ENCODE measurements at places on chromosomes 4 and X. TPM values are rescaled to one million over a fixed set of nuclear protein-coding genes. Genes with fewer than 3 reads are reported as not detected.

The NR0B1 gene
- total RNA-seq = not detected

The CENPVL2 gene
- total RNA-seq = not detected

The CT83 gene
- not detected for total RNA-seq

The APLN gene
- total RNA-seq = not detected

The SMR3A gene
- not detected for total RNA-seq

The NWD2 gene
- total RNA-seq = 0.41 TPM

GRCh38 chr4:12304905-12305304 is 876.2 kb upstream of the HS3ST1 start:
- no peak for DNase-seq

DNA sequence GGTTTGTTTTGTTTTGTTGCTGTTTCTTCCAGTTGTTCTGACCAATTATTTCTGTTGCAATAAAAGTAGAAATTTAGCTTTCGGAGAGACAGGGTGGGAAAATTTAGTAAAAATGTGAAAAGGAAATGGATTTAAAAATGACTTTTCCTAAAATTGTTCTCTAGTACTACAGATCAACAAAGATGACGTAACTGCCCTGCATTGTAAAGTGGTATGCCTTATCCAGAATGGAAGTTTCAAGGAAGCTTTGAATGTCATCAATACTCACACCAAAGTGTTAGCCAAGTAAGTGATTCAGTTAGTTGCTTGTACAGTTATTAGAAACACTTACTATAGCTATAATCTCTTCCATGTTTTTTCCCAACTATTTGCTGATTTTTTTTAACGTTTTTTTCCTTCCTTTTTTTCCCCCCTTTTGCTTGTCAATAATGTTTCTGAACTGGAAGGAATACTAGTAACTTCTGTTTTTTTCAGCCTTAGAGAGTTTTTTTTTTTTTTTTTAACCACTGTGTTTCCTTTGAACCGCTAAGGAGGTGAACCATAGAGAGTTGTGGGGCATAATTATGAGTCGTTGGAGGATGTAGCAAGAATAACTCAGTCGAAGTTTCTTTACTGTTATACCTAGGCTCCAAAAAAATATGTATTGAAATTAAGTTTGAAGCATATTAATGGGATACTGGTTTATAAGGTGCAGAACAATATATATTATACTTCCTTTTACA is 2.2 kb downstream of the SRP72 start:
- DNase-seq = no peak

GRCh38 chr4:189440716-189441115 is 500.0 kb upstream of the FRG1 start:
- no peak for DNase-seq

- DNase-seq = no peak
Measured at GRCh38 chr4:95850161-95850560, 10.3 kb downstream of the PDHA2 start.

- no peak for DNase-seq
Measured at GRCh38 chr4:33785843-33786242, 2458.5 kb downstream of the ARAP2 start.

DNA sequence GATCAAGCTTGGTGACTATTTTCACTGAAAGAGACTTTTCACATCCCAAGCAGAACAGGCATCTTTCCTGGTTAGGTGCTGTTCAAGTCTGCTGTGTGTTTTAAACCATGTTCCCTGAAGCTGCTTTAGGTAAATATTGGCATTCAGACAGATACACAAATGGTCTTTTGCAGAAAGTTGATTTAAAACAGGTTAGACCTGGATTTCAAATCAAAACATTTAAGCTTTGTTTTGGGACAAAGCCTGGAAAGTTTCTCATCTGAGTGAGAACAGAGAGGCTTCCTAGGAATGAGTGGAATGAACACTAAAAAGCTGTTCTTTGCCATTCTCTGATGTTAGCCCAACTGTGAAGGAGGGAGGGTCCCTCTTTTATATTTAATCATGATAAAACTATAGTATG is 10.1 kb downstream of the ANXA3 start:
- no peak for DNase-seq

- DNase-seq = peak; percentile 62
Measured at GRCh38 chr4:1241936-1242505, 6.9 kb downstream of the CTBP1 start.

DNA sequence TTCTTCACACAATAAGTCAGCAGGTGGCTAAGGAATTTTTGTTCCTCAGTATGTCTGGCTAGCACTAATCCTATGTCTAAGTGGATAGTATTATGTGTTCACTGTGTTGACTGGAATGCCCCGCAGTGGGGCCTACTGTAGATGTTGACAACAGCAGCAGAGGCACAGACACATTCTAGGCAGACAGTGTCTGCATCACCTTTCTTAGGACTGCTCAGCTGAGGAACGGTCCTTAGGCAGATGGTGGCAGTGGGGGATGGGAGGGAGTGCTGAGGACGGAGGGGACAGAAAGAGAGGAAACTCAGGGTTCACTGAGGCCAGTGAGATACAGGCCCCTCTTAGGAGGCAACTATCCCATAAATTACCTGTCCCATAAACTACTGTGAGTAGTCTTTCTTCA is 44.6 kb upstream of the LEF1 start:
- no peak for DNase-seq

DNA sequence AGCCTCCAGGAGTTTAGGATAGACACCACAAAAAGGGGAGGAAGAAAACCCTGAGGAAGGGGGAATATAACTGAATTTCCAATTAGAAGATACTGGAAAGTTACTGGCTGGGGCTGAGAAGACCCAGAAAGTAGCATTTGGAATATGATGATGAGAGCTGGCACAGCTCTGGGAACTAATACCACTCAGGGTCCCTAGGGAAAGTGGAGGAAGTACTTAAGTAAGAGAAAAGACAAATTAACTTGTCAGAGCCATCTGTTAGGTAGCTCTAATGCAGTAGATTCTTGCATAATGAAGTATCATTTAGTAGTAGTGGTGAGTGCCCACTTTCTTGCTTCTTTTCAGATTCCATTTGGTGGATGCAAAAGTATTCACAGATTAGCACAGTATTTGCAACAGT is 90.8 kb upstream of the TSPAN5 start:
- DNase-seq = no peak

DNA sequence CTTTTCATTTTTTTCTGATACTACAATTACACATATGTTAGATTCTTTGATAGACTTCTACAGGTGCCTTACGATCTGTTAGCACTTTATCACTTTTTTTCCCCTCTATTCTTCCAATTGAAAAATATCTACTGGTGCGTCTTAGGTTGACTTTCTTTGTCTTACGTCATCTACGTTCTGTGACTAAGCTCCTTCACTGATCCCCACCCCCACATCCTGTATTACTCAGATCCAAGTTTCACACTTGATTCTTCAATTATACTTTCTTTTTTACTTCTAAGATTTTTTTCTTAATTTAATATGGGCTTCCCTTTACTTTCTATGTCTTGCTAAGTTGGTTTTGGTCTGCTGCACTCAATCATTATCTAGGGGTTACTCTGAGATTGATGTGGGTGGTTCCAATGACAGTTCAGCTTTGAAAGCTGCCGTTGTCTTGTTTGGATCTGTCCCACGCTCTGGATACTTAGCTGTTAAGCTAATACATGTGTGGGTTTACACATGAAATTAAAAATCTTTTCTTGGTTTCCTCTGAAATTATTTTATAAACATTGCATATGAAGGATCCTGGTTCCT is 1321.1 kb downstream of the RAPGEF2 start:
- no peak for DNase-seq

DNA sequence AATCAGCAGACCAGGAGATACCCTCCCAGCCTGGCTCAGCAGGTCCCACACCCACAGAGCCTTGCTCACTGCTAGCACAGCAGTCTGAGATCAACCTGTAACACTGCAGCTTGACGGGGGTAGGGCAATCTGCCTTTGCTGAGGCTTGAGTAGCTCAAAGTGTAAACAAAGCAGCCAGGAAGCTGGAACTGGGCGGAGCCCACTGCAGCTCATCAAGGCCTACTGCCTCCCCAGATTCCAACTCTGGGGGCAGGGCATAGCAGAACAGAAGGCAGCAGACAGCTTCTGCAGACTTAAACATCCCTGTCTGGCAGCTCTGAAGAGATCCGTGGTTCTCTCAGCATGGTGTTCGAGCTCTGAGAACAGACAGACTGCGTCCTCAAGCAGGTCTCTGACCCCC is 15.1 kb upstream of the GABRA2 start:
- DNase-seq = no peak

DNA sequence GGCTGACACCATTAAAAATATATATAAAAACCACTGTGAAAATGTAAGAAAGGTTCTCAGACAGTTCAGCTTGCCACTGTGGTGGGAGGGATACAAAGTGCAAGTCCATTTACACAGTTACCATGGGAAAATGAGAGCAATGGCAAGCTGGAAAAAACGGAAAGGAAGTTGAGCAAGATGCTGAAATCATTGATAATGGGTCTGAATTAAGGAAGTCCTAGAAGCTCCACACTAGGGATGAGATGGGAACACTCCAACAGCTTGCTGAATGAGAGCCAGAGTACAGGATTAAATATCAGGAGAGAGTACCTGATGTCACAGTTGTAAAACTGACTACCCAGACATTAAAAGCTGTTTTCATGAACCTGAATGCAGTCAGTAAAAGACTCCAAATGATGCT is 218.6 kb downstream of the PRDM5 start:
- DNase-seq = no peak

DNA sequence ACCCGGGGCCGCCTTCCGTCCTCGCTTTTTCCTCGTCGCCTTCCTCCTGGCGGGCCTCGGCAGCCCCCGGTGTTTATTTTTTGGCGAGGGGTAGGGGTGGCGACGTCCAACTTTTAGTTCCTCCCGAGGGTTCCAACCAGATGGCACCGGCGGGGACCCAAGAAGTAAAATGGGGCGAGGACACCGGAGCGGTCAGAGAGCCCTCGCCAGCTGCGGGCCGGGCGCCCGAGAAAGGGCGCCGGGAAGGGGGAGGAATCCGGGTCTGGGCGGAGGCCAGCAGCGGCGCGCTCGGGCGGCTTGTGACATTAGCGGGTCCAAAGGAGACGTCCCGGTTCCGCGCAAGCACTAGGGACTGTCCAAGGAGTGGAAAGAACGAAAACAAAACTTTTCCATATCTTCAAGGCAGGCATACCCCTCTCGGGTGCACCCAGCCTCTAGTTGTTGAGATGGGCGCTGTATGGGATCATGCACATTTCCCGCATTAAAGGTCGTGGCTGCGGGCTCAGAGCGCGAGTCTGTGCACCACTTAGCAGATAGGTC is 691 bp upstream of the USP46 start:
- peak; percentile 81 for DNase-seq
